ENCODE measurements at places on chromosomes 2 and 18.

- DNase-seq = no peak
Observed at GRCh38 chr2:128435576-128436478, 117.2 kb upstream of the HS6ST1 start.

DNA sequence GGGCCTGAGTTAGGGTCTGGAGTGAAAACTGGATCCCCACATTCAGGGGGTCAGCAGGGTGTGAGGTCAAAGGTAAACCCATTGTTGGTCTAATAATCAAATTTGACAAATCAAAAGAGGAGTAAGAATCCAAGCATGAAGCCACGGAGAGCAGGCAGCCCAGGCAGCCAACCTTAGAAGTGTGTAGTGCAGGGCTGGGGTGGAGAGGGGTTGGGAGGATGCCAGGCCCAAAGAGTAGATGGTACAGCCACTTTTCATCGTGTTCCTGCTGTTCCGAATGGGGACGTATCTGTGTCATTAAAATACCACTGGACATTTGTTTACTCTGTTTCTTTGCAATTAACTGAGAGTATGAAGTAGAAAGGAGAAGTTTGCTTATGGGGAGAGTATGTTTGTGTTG lies 16.5 kb upstream of the SPTBN1 start:
- no peak for DNase-seq

- no peak for DNase-seq
Observed at GRCh38 chr2:151029406-151030157, 232.1 kb downstream of the RBM43 start.

DNA sequence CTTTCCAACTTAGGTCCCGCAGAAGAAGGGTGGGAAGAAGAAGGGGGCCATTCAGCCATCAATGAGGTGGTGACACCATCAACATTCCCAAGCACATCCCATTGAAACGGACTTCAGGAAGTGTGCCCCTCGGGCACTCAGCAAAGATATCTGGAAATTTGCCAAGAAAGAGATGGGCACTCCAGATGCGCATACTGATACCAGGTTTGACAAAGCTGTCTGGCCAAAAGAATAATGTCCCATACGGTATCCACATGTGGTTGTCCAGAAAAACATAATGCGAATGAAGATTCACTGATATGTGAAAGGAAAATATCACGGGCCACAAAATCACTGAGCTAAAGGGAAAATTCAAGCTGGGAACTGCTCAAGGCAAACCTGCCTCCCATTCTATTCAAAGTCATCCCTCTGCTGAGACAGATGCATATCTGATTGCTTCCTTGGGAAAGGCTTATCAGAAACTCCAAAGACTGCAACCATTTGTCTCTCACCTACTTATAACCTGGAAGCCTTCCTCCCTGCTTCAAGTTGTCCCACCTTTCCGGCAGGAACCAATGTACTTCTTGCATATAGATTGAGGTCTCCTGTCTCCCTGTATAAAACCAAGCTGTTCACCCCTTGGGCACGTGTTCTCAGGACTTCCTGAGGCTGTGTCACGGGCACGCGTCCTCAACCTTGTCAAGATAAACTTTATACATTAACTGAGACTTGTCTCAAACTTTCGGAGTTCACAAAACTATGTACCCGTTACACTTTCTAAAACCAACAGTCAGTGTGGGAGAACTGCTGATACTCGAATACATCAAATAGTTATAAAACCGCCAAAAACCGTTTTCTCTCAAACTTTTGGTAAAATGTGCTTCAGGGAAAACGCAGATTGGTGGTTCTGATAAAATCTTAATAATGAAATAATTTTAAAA lies 1.3 kb upstream of the PDK1 start:
- no peak for DNase-seq

DNA sequence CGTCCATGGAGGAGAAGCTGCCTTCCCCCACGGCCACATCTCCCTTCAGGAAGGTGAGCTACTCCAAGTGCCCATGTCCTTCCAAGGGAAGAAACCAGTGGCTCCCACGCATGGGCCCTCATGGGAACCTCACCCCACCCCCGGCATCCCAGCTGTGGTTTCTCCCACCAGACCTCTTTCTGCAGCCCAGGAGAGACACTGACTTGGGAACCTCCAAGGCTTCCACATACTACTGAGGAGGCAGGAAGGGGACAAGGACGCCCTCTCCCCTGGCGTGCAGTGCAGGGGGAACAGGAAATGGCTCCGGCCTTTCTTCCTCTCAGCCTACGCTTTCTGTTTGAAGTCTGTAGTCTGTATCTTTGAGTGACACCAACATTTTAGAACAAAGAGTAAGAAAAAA lies 104.5 kb upstream of the EPC2 start:
- no peak for DNase-seq

DNA sequence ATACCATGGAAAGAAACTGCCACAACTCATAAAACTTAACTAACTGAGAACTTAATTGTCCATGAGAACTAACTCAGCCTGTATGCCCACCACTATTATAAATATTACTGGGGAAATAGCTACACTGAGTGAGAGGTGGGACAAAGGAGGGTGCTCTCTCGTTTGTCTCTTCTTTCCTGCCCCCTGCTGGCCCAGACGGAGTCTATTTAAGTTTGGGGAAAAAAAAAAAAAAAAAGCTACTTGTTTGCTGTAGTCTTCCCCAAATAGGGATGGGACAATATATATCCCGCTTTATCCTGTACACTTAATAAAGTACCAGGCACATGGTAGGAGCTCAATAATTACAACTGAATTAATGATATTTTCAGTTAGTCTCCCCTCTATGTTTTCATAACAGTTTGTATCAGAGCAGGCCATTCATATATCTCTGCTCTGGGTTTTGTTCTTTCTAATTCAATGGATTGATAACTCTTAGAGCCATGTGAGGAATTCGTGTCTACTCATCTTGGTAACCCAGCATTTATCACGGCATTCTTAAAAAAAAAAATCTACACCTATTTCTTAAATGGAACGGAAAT lies 647.6 kb upstream of the PKDCC start:
- DNase-seq = no peak

- no peak for DNase-seq
Observed at GRCh38 chr2:36059691-36060090, 295.9 kb upstream of the CRIM1 start.

DNA sequence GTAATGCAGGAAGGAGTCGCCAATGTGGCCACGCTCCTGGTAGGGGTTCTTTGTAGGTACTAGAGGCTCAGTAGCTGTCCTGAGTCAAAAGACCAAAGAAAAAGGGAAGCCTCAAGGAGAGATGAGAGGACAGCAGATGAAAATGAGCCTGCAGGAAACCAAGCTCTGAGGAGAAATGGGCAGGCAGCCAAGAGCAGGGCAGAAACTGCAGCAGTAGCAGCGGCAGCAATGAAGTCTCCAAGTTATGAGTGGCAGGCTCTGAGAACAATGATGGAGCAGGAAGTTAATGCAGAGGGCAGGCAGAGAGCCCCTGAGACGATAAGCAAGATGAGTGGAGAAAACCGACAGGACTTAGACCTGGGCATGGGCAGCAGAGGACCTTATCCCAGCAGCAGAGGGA lies 48.2 kb upstream of the TMEM200C start:
- DNase-seq = no peak

GRCh38 chr2:236833501-236834073 lies 252.1 kb upstream of the COPS8 start:
- DNase-seq = no peak

DNA sequence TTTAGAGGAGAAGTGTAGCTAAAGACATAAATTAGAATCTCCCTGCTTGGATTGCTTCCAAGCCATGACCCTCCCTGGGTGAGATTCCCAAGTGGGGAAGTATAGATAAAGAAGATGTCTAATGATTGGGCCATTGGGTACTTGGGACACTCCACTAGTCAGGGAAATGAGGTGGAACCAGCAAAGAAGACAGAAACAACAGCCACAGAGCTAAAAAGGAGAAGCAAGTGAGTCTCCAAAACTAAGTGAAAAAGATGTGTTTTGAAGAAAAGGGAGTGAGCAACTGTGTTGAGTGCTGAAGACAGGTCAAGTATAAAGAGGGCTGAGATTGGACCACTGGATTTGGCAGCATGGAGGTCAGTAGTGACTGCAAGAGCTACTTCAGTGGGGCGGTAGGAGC lies 276.7 kb upstream of the STON1 start:
- DNase-seq = no peak

DNA sequence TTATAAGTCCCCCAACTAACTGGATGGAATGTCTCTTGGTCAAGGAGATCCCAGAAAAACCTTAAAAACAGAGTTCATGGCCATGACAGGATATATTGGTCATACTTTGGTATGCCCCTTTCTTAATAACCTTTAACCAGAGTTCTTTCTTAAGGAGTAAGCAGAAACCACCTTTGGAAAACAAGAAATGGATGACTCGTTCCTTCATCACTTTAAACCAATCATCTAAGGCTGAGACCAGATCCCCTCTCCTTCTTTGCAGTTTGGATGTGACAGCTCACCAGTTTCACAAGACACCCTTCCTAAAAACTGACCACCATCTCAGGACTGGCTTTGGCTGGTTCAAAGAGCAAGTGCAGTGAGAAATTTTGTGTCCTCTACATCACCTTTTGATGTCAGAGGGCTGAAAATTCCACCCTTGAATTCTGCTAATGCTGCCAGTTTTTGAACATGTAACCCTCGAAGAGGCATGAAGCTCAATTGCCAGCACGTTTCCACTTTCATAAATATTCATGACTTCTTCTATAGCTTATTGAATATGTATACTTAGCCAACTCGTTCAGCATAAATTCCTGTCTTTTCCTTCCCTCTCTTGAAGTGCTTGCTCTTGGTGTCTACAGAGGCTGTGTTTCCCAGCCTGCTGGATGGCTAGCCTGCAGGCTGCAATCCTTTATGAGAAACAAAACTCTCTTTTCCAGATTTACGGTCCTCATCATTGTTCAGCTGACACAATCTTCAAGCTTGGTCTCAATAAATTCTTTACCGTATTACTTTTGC lies 1323.5 kb upstream of the TMEFF2 start:
- DNase-seq = no peak

DNA sequence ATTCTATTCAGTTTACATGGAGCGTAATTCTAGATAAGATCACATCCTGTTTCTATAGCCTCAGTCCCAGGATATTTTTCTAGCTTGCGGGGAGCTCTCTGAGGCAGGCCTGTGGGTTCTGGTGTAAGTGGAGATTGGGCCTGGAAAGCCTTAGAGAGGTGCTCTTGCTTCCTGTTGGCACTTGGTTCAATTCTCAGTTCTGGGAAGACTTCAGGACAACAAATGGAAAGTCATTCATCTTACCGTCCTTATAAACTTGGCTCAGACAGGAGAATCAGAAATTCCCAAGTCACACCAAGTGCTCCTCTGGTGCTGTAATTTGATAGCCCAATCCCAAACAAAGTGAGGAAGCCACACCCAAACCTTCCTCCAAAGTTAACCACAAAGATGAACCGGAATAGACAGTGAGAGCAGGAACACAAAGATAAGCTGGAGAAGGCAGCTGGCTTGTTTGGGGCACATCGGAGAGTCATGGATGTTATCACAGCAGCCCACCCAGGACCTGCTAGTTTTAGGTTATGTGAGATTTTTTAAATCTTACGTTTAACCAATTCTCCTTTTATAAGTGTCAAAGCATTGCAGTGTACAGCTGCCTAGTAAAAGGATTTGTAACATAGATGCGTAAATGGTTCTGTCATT lies 144.3 kb upstream of the MAP3K20 start:
- no peak for DNase-seq

- DNase-seq = no peak
Observed at GRCh38 chr2:155223781-155224406, 525.4 kb downstream of the KCNJ3 start.

DNA sequence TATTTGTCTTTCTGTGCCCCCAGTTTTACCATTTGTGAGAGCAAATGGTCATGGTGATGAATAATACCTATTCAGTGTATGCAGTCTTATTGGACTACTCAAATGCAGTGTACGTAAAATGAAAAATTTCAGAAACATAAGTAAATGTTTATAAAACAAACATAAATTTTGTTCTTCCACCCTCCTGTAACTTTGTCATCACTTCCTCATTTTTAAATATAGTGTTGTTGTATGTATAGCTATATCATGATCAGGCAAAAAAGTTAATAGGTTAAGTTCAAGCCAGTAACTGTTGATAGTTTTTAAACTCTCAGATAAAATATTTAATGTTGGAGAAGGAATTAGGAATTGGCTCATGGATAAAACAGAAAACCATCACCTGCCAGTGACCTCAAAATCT lies 93.2 kb downstream of the KLF7 start:
- DNase-seq = no peak

- DNase-seq = no peak
Observed at GRCh38 chr2:60527762-60528161, 25.7 kb downstream of the BCL11A start.

DNA sequence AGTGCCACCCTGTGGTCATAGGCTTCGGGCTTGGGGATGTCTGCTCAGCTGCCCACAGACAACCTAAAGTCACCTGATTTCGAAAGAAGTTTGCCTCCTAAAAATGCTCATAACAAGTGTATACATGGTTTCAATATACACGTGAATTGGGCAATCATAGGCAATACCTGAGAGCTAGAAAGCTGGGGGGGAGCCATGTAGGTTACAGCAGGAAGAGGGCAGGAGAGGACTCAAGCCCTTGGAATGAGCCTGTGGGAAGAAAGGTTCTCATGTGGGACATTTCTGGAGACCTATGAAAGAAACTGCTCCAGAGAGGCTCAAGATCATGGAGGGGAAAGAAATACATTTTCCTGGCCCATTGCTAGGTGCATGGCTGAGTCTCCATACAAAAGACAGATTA lies 109.7 kb downstream of the ACOXL start:
- no peak for DNase-seq

DNA sequence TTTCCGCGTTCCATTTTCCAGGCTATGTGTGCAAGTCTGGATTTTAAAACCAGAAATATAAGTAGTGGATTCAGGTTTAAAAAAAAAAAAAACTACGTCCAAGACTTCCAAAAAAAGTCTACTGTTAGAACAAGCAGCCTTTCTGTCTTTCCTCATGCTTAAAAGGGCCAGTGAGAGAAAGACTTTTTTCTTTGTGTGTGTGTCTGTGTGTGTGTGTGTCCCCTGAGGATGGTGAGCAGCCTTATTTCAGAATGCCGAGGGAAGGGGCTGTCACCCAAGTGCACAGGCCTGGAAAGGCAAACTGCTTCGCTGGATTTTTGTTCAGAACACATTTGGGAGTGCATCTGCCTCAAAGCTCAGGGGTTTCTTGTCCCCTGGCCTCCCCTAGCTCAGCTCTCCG lies 98.8 kb downstream of the ZBTB7C start:
- no peak for DNase-seq

GRCh38 chr2:238244151-238244550 lies 4.3 kb upstream of the HES6 start:
- DNase-seq = no peak

DNA sequence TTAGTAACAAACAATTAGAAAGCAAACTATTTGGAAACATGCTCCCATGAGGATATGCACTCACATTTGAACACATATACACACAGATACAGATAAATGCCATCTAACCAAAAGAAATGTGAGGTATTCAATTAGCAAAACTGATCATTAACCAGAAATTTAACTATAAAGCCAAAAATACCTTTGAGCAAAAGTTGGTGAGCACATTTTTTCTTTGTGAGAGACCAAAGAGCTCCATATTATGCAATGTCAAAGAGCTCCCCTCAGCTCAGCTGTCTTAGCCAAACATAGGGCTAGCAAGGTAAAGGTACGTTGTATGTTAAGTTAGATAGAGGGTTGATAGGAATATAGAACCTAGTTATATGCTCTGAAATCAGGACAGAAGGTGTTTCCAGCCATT lies 43.8 kb downstream of the CYBRD1 start:
- DNase-seq = no peak

- DNase-seq = no peak
Observed at GRCh38 chr2:125643128-125643527, 1012.8 kb upstream of the GYPC start.

Measured in activated CD8-positive, alpha-beta memory T cell treated with anti-CD3 and anti-CD28 coated beads for 48 hours (primary cell).